Activated CD4-positive, alpha-beta memory T cell treated with anti-CD3 and anti-CD28 coated beads, Interleukin-2, amount 10 ng/mL, durations not matched to agents 7 days and 5 days (primary cell): ENCODE measurements at places on chromosomes 6 and 20. TPM values are rescaled to one million over a fixed set of nuclear protein-coding genes. Genes with fewer than 3 reads are reported as not detected.

Gene FRK
- total RNA-seq, result 0.03 TPM

Gene CCM2L
- not detected for total RNA-seq

DNA sequence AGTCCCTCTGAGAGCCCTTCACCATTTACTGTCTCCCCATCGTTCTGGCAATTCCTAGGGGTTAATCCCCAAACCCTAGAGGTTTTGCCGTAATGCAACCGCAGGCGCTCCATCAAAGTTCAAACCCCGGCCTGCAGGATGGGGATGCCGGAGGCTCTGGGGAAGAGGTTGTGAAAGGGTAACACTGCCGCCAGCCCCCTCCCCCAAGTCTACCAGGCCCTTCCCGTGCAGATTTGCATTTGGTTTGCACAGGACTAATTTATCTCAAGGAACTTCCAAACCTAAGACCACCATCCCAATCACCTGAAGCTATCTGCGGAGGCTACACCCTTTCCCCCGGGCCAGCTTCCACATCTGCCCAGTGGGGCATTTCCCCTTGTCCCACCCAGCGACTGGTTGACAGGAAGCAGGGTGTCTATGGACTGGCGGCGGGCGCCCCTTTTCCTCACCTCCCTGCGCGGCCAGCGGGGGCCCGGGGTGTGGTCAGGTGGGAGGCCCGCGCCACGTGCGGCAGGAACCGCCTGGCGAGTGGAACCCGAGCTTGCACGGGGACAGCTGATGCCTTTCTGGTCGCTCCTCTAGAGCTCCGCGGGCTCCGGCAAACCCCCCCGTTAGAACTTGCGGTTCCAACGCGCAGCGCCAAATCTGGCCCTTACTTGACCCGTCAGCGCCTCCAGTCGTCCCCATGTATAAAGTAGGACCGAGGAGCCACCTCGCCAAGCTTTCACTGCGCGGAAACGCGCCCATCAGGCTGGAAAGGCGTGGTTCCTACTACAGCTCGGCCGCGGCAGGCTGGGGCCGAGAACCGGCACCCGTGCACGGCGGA is 9.4 kb upstream of the SLC4A11 start:
- DNase-seq, result peak; percentile 31

DNA sequence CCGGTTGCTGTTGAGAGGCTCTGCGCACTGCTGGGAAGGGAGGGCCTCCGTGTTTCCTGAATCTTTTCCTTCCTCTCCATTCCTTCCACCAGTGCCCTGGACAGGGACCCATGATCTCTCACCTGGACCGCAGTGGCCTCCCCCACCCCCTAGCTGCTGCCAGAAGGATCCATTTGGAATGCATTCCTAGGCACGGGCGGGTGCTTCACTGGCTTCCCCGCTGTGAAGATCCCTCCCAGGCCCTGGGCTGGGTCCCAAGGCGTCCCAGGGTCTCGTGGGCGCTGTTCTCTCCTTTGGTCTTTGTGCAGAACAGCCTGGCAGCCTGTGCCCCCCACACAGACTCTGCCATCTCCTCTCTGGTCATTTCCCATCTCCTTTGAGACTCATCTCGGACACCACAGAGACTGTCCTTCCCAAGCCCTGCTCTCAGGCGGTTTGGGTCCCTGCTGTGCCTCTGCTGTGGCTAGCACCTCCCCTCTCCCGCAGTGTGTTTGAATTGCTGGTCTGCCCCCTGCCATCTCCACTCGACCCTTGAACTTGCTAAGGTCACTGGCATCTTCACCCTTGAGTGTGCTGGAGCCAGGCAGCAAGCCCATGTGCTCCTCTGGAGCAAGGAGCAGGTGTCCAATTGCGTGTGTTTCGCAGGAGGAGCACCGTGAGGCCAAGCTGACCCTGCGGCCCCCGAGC is 59.0 kb downstream of the TCP11 start:
- DNase-seq, result no peak

DNA sequence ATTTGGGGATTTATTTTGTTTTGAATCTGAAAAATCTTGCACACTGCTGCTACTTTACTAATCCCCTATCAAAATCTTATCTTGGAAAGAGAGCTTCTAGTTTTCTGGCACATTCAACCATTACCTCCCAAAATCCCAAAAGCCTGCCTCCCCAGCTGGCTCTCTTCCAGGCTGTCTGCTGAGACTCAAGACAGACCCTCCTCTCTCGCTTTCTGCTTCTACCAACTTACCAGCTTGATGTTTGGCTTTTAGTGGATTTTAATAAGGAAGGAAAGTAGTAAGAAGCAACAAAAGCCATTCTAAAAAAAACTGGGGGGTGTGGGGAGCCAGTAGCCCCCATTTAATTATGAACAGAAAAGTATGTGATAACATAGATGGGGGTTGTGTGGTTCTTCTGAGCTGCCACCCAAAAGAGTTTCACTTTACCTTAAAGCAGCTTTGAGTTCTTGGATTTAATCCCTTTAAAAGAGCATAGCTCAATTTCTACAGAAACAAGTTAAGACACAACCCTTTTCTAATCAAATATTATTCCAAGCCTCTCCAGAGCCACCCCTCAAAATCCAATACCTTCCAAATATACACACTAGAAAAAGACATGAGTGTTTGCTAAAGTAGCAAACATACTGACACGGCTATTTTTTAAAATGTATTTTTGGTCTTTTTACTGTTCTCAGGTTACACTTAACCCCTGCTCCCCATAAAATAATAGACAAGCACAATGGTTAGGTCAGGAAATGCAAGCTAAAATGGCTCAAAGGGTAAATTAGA is 71.7 kb downstream of the ATP9A start:
- DNase-seq, result no peak

DNA sequence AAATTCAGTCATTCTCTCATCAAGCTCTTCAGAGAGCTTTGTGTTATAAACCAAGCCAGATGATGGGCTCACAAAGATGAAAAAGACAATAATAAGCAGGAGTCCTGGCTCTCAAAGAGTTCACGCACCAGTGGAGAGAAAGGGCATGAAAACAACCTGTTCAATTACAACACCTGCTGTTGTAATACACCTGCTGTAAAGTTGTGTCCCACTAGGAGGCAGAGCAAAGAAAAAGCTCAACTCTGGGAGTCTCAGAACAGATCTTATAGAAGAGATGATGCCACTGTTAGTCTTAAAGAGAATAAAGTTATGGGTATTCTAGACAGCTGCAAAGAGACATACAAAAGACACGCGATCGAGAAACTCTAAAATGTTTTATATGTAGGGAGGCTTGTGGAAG is 100.6 kb downstream of the DCDC2 start:
- DNase-seq, result no peak

GRCh38 chr6:114714836-114715507 is 372.1 kb upstream of the HS3ST5 start:
- no peak for DNase-seq

DNA sequence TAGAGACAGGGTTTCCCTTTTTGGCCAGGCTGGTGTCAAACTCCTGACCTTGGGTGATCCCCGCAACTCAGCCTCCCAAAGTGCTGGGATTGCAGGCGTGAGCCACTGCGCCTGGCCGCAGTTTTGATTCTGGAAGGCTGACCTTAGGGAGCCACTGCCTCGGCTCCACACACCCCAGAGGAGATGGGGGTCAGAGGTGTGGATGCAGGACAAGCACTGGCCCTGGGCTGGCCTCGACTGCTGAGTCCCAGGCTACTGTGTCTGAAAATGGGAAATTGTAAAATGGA is 1.5 kb downstream of the ZBP1 start:
- DNase-seq, result no peak
